ENCODE measurements at places on chromosomes 13 and 19.

DNA sequence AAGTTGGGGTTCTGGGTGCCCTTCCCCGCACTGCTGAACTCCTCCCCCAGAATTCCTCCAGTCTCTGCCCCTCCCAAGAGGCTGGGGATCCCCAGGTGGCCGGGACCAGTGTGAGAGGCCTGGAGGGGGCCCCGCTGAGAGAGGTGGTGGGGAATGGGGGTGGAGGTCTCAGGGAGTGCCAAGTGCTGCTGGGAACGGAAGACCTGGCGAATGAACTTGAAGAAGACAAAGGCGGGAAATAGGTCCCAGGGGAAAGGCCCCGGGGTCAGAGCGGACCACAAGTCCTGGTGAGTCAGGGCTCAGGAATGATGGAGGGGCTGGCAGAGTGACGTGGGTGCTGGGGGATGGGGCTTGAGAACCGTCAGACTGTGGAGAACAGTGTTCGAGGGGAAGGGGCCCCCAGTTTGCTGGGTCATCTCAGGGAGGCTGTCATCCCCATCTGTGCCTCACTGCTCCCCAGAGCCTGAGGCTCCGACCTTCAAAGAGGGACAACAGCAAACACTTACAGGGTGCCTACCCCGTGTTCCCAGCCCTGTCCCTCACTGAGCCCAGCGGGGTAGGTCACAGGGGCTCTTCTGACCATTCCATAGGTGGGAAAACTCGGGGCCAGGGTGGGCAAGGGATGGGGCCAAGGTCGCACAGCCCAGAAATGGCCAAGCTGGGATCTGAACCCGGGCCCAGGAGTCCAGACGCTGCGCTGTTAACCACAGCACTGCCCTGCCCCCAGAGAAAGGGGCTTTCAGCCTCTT is 16.0 kb upstream of the SEMA6B start:
- peak; percentile 95 for DNase-seq

GRCh38 chr19:56538761-56539263 is at the start of gene ZFP28:
Gene ZFP28 (plus strand): TSS chr19:56538948. CDS start chr19:56539019, 71 bp downstream.
- peak; percentile 68 for DNase-seq

DNA sequence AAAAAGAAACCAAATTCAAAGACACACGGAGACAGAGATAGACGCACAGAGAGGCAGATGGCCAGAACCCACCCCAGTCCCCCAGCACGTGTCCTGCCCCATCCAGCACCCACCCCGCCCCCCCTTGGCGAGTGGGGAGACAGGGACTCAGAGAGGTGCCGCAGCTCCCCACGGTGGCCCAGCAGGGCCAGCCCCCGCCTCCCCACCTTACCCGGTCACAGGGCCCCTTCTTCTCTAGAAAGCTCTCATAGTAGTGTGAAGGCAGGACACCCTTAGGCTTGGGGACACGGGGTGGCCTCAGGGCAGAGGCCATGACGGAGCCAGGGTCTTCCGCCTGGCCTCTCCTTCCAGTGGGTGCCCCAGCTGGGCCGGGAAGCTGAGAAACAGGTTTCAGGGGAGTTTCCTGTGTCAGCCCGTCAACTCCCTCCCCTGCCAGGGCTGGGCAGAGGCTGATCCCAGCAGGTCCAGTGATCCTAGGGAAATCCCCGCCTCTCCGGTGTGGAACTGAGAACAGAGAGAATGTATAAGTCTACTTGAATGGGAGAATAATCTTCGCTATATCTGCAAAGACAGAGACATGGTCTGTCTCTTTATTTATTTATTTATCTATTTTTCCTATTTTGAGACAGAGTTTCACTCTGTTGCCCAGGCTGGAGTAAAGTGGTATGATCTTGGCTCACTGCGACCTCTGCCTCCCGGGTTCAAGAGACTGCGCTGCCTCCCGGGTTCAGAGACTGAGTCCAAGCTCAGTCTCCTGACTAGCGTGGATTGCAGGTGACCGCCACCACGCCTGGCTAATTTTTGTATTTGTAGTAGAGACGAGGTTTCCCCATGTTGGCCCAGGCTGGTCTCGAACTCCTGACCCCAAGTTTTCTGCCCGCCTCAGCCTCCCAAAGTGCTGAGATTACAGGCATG is at the start of gene STAP2:
Gene STAP2, minus strand, starts transcription at position 387 of the 915 bp plus-strand sequence. Its CDS starts 74 bp downstream, at position 313.
- DNase-seq = peak; percentile 80

GRCh38 chr13:42110410-42111155 is 62.1 kb downstream of the DGKH start:
- DNase-seq = peak; percentile 62

DNA sequence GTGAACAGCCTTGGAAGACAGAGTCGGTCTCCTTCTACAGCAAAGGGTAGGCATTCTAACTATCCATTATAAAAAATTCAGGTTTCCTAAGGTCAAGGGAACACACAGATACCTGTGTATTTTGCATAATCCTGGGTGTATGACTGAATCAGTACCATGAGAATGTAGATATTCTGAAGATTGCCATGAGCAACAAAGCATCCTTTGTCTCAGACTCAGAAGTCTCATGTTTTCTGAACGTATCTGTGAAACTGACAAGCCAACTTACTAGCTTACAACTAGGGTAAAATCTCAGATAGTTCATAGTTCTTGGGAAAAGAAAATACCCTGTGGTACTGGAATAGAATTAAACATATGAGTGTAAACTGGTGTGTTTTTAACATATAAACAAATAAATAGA is 6.5 kb downstream of the ZNF566 start:
- DNase-seq = no peak

- no peak for DNase-seq
Observed at GRCh38 chr13:40058757-40059236, 403.3 kb downstream of the COG6 start.

GRCh38 chr19:43895727-43896308 is 39.3 kb downstream of the ZNF45 start:
- DNase-seq = no peak

GRCh38 chr19:51573331-51573730 is 2.2 kb downstream of the ZNF175 start:
- no peak for DNase-seq

DNA sequence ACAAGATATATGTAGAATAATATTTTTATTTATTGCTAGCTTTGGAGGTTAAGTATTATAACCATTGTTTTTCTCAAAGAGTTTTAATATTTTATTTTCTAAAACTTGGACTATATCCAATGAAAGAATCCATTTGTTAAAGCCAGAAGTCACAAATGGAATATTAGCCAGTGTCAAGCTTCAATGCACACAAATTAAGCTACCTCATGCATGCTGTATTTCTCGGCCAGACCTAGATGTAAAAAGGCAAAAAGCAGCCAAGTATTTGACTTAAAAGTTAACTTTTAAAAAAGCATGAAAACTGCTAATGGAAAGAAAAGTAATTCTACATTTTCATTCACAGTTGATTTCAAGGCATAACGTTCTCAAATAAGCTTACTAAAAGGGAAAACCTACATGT is 160.0 kb upstream of the ATXN8OS start:
- no peak for DNase-seq

- no peak for DNase-seq
Observed at GRCh38 chr13:46119883-46120614, 15.2 kb upstream of the CPB2 start.

GRCh38 chr19:51295382-51296126 is 15.9 kb upstream of the IGLON5 start:
- peak; percentile 48 for DNase-seq

DNA sequence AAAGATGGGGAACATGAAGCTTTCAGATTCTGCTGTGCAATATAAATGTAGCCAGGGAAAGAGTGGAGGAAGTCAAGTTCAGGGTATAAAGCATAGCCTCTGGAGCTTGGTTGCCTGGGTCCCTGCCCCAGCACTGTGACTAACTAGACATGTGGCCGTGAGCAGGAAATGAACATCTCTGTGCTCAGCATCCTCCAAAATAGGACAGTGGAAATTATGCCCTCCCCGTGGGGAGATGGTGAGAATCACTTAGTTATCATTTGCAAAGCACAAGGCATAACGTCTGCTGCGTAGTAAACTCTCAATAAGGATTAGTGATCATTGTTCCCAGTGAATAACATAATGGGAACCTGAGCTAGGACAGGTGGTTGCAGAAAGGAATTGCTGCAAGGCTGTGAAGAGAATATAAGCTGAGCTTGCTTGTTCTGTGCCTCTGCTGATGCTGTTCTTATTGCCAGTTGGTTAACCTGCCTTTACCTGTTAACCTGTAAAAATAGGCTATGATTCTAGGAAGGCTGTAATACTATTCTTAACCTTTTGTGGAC is 441.0 kb downstream of the COG6 start:
- no peak for DNase-seq

- DNase-seq = peak; percentile 61
Observed at GRCh38 chr19:1811942-1812425, at the start of gene ATP8B3. Gene ATP8B3 (minus strand): TSS chr19:1812276. CDS start chr19:1811736, 540 bp downstream.

GRCh38 chr19:681029-682019 is 5.1 kb downstream of the FSTL3 start:
- peak; percentile 96 for DNase-seq

GRCh38 chr19:38057959-38058690 is 151.1 kb downstream of the SIPA1L3 start:
- DNase-seq = no peak

GRCh38 chr13:40026741-40027140 is 371.3 kb downstream of the COG6 start:
- no peak for DNase-seq

GRCh38 chr13:108595436-108596274 is 33.8 kb upstream of the MYO16 start:
- DNase-seq = no peak

DNA sequence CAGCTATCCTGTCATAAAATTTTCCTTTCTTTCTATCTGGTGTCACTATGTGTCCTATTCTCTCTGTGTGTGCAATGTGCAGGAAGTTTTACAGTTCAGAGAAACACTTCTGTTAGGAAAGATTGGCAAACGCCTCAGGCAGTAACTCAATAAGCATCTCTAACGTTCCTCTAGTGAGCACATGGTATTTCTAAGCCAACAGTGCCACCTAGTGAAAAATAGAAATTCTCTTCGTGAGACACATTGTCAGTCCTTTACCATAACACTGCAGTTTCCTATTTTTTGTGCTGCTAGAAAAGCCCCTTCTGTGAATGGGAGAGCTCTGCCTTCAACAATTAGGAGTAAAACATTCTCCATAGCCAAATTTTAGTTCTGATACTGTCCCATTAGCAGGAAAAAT is 50.7 kb downstream of the ZNF723 start:
- DNase-seq = peak; percentile 78

- peak; percentile 2 for DNase-seq
Observed at GRCh38 chr19:44112802-44113137, 429 bp upstream of the ZNF225 start.

- DNase-seq = no peak
Observed at GRCh38 chr13:97027162-97027554, 32.9 kb upstream of the OXGR1 start.

- peak; percentile 64 for DNase-seq
Observed at GRCh38 chr19:35204799-35205732, 23.5 kb downstream of the FAM187B start.

DNA sequence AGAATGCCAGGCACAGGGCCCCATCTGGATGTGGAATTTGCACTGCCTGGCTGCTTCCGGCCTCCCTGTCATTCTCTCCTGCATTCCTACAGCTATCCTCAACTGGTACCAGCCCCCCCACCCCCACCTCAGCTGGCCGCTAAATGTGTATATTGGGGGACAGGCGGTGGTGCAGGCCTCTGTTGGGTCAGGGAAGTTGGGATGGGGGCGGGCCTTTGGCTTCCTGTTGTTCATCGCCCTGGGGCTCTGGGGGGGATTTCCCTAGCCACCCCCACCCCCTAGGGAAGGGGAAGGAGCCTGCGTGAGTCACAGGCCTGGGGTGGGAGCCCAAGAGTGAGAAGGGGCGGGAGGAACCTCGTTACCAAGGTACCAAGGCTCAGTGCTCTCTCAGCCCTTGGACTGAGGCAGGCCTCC is 10.6 kb downstream of the POU2F2 start:
- DNase-seq = peak; percentile 69

DNA sequence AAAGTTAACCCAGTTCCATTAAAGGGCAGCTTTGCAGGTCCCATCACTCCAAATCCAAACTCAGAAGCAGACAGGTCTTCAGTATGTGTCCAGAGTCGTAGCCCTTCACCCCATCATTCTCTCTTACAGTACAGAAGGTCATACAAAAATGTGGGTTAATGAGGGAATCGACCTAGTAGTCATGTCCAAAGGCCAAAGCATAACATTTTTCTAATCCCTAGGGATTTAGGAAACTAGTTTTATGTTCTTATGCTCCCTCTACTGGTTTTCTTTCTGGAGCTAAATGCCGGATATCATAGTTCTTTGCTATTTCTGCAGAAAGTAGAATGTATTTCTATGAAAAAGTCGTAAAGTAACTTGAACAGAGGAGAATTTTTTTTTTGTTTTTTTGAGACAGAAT is 72.2 kb downstream of the DHRS12 start:
- DNase-seq = no peak

- no peak for DNase-seq
Observed at GRCh38 chr13:45339867-45340266, 1.1 kb downstream of the TPT1 start.

GRCh38 chr13:39909634-39910033 is 254.2 kb downstream of the COG6 start:
- DNase-seq = no peak

GRCh38 chr13:110634558-110634957 is 19.2 kb downstream of the NAXD start:
- DNase-seq = no peak

GRCh38 chr19:940591-941291 is 14.9 kb downstream of the ARID3A start:
- DNase-seq = no peak

DNA sequence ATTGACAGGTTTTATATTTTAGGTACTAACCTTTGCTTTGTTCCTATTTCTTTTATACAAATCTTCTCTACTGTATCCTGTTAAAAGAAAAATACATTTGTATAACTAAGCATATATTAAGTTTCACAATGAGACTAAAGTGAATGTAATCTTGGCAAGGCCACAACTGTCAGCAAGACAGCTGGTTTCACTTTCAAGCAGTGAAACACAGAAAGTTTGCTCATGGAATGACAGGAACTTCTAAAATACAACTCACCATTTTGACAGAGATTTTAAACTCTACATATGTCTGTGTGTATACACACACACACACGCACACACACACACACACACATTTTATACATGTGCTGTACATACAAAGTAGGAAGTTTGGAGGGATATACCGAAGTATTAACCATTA is 53.3 kb downstream of the PARP4 start:
- no peak for DNase-seq

- DNase-seq = peak; percentile 35
Observed at GRCh38 chr13:41952749-41953148, 8.2 kb downstream of the VWA8 start.

GRCh38 chr13:80931766-80932165 is 590.8 kb upstream of the SPRY2 start:
- no peak for DNase-seq

- no peak for DNase-seq
Observed at GRCh38 chr13:31949486-31949885, 82.1 kb upstream of the FRY start.

DNA sequence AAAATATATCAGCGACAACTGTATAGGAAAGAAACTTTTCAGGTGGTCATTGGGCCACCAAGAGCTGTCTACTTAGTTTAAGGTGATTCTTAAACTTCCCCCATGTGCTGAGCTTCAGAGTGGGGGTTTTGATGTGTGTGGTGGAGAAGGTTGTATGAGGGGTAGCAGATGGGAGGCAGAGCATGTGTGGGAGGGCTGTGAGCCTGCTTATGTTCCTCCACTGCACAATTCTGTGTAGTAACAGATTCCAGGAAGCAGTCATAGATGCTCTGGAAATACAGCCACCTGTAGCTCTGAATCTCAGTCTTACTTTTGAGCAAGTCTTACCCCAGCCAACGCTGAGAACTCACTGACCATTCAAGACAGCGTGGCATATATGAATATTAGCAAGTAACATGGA is 95.3 kb upstream of the SPATA13 start:
- no peak for DNase-seq
